Nasal cavity respiratory epithelium epithelial cell of viscerocranial mucosa (primary cell): ENCODE measurements at places on chromosomes 4 and X. TPM values are rescaled to one million over a fixed set of nuclear protein-coding genes. Genes with fewer than 3 reads are reported as not detected.

The GALNTL6 gene
- under 0.01 TPM in 1 of 2 replicates, not detected in the other for total RNA-seq

The RNF150 gene
- 0.36 and 0.68 TPM in 2 replicates for total RNA-seq

The ALB gene
- total RNA-seq: 0.28 TPM in 1 of 2 replicates, not detected in the other

The FAM47A gene
- total RNA-seq: not detected in 2 replicates

The AKAP14 gene
- not detected in 2 replicates for total RNA-seq

The WNK3 gene
- 0.68 and 1.8 TPM in 2 replicates for total RNA-seq

The RBM46 gene
- 0.07 and 0.34 TPM in 2 replicates for total RNA-seq

The DMRTC1B gene
- not detected in 2 replicates for total RNA-seq

The SYP gene
- total RNA-seq: under 0.01 TPM in 1 of 2 replicates, not detected in the other
